DMS153 (cell line): ENCODE measurements at places on chromosomes 12 and 14.

DNA sequence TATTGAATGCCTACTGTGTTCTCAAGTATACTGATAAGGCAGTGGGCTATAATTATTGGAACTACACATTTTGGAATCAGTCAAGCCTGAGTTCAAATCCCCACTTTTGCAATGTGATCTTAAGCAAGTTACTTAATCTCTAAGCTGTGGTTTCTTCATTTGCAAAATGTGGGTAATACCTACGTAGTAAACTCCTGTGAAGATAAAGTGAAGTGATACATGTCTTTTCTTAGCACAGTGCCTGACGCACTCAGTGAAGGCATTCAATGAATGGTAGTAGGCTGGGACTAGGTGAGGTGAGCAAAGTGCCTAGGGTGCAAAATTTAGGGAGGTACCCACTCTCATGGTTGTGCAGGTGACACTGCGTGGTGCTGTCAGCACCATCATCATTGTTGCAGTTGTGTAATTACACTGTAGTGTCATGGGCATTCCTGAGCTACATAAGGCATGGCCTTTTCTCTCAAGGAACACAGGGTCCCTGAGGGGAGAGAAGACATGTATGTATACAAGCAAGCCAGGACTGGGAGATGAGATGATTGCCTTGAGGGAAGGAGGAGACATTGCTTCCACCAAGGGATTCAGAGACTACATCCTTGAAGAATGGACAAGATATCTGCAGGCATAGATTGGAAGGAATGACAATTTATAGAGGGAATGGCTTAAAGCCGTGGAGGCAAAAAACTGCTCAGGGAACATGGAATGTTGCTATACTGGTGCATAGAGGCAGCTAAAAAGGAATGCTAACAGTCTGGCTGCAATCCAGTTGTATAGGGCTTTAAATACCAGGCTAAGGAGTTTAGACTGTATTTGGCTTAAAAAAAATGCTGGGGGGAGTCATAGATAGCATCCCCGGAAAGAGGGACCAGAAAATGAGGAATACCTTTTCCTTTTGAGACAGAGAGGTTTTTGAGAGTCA, 129.2 kb upstream of the ARHGAP5 start:
- DNase-seq, result no peak

DNA sequence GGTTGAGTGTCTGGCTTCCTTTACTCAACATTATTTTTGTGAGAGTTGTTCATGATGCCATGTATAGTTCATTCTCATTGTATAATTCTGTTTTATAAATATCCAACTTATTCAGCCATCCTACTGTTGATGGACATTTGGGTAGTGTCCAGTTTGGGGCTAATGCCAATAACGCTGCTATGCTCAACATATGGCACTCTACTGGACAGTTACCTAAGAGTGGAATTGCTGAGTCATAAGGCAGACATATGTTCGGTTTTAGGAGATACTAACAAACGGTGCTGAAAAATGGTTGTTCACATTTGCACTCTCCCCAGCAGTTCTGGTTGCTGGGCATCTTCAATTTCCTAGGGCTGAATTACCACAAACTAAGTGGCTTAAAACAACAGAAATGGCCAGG, 28.7 kb upstream of the P2RX4 start:
- no peak for DNase-seq

DNA sequence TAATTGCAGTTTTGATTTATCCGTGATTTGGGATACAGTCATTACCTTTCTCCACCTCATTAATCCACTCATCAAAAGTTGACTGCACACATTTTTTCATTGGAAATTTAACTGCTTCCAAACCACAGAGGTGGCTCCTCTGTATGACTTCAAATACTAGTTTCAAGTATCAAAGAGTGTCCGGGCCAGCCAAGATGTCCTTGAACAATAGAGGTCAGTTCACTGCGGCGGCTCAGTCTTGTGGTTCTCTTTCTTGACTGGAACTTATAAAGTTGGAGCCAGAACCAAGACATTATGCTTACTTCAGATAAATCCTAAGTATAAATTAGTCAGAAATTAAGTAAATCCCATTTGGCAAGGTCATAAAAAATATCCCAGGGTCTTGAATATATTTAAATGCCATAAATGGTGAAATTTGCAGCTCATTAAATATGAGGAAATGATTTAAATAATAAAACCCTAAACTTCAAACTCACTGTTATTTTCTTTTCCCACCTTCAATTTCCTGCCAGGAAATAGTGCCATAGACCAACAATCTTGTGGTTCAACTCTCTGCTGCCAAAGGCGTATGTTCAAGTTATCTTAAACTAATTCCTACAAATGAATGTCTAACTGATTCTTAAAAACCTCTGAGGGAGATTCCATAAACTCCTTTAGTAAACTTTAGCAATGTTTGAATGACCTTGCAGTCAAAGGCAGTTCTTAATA, 360.8 kb downstream of the AEBP2 start:
- no peak for DNase-seq

DNA sequence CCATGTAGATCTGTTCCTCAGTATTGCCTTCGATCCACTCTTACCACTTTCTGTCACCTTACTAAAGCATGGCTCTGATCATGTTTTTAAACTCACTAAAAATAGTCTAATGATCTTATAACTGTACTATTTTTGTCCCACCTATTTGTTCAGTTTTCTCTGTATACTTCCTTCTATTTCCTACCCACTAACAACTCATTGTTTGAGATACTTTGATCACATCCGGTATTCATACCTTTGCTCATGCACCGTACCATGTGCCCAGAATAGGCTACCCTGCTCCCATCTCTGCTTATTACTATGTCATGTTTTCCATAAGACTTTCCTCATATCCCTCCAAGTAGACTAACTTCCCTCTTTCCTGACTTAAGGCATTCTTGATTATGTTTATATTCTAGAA, 128.6 kb downstream of the MED13L start:
- no peak for DNase-seq

- no peak for DNase-seq
Observed at GRCh38 chr14:26741711-26742212, 143.9 kb upstream of the NOVA1 start.

DNA sequence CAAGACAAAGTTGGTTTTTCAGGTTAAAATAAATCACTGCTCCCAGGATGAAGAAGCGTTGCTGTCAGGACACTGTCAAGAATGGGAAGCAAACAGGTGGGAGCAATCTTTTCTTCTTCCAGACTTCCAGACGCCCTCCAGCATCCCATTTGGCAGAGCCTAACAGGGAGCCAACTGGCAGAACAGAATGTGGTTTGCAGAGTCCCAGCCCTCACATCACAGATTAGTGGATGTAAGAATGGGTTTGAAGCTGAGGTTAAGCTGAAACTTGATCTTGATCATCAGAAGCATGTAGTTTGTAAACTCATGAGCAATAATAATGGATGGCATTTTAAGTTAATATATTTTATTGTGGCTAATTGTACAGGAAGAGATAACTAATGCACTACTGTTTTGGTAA, 636.4 kb downstream of the SLC6A15 start:
- DNase-seq, result no peak

DNA sequence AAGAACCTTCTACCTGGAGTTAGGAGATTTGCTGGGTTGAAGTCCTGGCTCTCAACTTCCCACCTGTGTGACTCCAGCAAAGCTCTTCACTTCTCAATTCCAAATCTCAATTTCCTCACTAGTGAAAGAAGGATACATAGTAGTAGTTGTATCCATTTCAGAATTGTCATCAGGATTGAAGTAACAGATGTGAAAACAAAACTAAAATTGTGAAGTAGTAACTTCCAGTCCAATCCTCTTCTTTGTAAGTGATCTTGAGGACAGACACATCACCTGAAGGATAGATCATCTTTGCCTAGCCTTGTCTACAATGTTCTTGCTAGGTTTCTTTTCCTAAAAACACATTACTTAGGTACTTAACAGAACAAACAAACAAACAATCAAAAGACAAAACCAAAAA, 1.2 kb upstream of the LRRK2 start:
- no peak for DNase-seq

- DNase-seq, result peak; percentile 18
Observed at GRCh38 chr14:92603309-92604242, 90.0 kb downstream of the RIN3 start.

GRCh38 chr12:81085832-81086231, 8.0 kb downstream of the ACSS3 start:
- DNase-seq, result no peak

GRCh38 chr14:100409003-100409360, 85.8 kb downstream of the SLC25A47 start:
- no peak for DNase-seq

DNA sequence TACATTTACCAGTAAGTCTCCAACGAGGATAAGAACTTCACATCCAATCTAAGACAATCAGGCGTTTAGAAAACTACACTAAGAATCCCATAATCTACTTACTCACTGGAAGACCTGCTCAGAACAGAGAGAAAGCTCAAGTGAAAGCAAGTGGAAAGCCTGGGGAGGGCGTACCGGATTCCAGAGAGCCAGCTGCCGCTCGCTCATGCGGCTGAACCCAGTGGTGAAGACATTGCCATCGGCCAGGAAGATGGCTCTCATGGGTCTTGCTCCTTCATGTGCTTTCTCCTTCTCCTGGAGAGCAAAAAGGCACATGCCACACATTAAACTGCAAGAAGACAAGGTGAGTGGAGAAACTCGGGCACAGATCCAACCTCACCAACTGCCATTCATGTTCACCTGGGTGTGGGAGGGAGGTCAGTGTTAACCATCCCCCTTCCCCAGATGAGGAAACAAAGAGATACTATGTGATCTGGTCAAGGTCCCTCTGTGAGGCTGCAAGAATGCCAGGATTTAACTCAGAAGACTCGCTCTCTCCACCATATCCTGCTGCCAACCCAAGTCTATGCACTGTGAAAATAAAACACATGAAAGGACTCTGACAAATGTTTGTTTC, 23.5 kb upstream of the SELPLG start:
- DNase-seq, result no peak

DNA sequence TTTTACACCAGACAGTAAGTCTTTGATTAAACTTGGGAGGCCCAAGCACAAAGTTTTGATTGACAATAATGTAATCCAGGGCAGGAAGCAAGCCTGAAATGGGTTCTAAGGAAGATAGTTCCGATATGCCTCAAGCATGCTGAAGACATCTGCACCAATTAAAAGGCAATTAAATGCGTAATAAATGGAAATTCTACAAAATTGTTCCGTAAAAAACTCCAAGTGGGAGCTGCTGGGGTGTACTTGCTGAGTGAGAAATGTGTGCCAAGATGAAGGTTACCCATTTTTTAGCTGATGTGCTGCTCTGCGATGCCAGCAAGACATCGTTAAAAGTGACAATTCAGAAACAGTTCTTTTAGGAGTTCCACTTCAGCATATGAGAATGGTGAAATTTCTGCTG, 146.3 kb upstream of the GZMB start:
- no peak for DNase-seq

GRCh38 chr14:56125772-56126636, 7.8 kb downstream of the PELI2 start:
- peak; percentile 57 for DNase-seq

GRCh38 chr12:103913100-103913499, 17.1 kb upstream of the HSP90B1 start:
- DNase-seq, result no peak

- no peak for DNase-seq
Observed at GRCh38 chr12:117564881-117565280, 203.5 kb upstream of the NOS1 start.

DNA sequence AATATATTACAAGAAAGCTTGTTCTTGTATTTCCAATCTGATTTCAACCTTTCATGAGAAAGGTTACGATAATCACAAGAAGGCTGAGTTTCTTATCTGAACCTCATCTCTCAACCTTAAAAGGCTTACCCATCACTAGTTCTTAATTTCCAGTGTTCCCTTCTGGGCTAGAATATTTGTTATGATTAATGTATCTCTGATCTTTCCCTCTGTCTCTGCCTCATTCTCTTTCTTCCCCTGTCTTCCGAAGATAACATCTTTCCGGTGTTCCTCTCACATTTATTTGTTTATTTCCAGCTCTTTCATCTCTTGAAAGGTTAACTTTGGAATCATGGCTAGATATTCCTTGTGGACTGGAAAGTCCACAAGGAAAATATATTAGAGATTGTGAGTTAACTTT, 255.9 kb downstream of the SLC6A15 start:
- no peak for DNase-seq

- no peak for DNase-seq
Observed at GRCh38 chr14:92391726-92392125, 68.8 kb downstream of the SLC24A4 start.

GRCh38 chr12:3730111-3730510, 22.8 kb downstream of the CRACR2A start:
- DNase-seq, result no peak

DNA sequence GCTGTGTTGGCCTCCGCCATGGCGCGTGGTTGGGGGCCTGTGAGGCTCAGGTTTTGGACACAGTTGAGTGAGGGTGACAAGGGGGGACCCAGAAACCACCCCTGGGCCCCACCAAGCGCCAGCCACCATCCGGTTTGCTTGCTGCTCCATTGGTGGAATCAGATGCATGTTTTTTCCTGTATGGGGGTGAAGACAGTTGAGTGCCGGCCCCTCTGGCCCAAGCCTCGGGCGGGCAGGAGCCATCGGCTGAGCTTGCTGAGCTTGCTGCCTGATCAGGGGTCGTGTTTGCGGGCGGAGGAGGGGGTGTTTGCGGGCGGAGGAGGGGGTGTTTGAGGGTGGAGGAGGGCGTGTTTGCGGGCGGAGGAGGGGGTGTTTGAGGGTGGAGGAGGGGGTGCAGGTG, 6.4 kb downstream of the PGAM5 start:
- no peak for DNase-seq

GRCh38 chr14:25132732-25133422, 82.9 kb upstream of the STXBP6 start:
- DNase-seq, result peak; percentile 77

DNA sequence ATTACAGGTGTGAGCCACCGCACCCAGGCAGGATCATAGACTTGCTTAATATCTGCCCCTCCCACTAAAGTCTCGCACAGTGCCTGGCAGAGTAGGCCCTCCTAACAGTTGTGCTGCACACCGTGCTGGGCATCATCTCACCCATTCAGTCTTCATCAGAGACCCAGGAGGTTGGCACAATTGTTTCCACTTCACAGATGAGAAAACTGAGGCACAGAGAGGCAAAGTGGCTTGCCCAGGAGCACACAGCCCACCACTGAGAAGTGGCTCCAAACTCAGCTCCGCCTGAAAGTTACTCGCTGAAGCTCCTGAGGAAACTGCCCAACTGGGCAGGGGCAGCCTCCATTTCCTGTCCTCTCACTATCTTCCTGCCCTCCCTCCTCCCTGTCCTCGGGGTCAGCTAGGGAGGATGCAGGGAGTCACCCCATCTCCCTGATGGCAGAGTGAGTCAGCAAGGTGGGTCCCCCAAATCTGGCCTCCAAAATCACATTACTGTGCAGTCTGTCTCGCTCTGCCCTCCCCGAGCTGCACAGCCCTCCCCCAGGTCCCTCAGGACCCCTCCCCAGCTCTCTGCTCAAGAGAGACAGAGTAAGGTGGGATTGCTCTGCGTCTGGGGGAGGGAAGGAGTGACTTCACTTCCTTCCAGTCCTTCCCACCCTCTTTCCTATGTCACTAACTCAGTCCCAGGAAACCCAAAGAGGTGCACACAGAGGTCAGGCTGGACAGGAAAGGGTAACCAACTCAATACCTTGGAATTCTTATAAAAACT, 5.7 kb downstream of the SLC8B1 start:
- DNase-seq, result no peak

GRCh38 chr12:118023301-118023860, 6.9 kb downstream of the RFC5 start:
- DNase-seq, result no peak
